Aorta (tissue), 5 donors: ENCODE measurements at places on chromosomes 2 and 18. TPM values are rescaled to one million over a fixed set of nuclear protein-coding genes. Genes with fewer than 3 reads are reported as not detected.

GRCh38 chr2:95231723-95232122 lies 24.4 kb downstream of the ZNF892 start:
- no peak overlapping the region for H3K4me3 ChIP-seq
- H3K27me3 ChIP-seq: no peaks in the 10 kb centered on the region
- DNase-seq: peak; percentile 46
- no peaks in the 10 kb centered on the region for H3K36me3 ChIP-seq
- no peak overlapping the region for H3K27ac ChIP-seq

DNA sequence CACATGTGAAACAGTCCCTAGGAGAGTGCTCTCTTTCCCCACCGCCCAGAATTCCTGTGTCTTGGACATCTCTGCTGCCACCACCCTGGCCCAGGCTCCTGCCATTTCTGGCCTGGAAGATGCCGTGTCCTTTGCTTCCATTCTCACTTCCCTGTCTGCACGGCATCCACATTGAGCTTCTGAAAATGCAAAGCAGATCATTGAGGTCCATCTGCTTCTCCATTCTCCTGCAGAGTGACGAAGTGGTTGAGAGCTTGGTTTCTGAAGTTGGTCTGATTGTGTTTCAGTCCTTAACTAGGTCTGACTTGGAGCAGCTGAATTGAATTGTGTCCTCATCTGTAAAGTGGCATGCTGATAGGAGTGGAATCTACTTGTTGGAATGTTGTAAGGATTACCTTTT lies 98.7 kb upstream of the MGAT5 start:
- no peaks in the 10 kb centered on the region for H3K27me3 ChIP-seq
- no peak for DNase-seq
- H3K4me1 ChIP-seq: no peaks in the 10 kb centered on the region
- no peak overlapping the region for H3K27ac ChIP-seq

DNA sequence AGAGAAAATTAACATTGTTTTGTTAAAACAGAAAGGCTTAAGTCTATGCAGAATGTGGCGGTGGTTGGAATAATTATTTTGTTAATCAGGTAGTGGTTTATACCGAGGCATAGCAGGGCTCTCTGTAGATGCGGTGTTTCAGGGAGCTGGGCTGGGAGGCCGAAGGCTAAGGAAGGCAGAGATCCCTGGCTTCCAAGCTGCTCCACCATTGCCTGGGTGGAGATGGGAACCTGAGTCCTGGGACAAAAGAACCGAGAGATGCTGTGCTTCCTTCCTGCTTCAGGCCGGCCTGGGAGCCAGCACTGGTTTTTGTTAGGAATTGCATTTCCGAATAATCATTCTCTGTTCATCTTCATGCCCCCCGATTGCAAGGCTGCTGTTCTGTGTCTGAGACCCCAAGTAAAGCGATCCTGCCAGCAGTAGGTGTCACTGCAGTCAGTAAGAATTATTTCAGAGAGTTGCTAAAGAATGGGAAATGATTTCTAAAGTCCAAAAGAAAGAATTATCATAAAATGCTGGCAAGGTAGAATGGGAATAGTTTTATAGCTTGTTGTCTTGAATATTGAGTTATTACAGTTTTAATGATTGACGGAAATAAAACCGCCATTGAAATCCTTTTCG lies 824.9 kb downstream of the GALR1 start:
- H3K27me3 ChIP-seq: no peaks in the 10 kb centered on the region
- no peaks in the 10 kb centered on the region for H3K36me3 ChIP-seq
- H3K4me1 ChIP-seq: no peaks in the 10 kb centered on the region

- no peaks in the 10 kb centered on the region for H3K36me3 ChIP-seq
- no peaks in the 10 kb centered on the region for H3K27me3 ChIP-seq
- peak overlapping the region; percentile 80 for H3K27ac ChIP-seq
- peak; percentile 95 for DNase-seq
Measured at GRCh38 chr18:48781163-48781987, 169.4 kb downstream of the SMAD7 start.

DNA sequence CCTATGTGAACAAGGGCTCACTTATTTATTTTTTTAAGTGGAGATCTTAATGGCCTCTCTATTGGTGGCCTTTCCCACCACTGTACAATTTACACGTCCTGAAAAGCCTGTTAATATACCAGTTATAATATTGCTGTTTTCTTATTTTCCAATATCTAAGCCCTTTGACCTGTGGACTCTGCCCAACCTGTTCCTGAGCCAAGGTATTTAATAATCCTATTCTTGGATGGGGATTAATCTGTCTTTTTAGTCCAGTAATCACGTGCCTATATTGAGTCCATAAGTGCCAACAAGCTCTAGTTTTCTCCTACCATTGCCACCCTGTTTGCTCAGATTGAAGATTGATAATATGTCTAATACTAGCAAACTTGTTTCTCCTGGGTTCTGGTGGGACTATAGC lies 42.7 kb downstream of the MBD5 start:
- no peak overlapping the region for H3K4me3 ChIP-seq
- no peak for DNase-seq
- no peaks in the 10 kb centered on the region for H3K4me1 ChIP-seq
- H3K27me3 ChIP-seq: no peaks in the 10 kb centered on the region
- H3K36me3 ChIP-seq: peaks cover 3% of the 10 kb centered on the region
- no peak overlapping the region for H3K27ac ChIP-seq

Gene CROCC2
- total RNA-seq: 0.13 TPM

Gene ITGB6
- not detected for total RNA-seq

Gene CCNYL1
- total RNA-seq: 37.1 TPM

Gene GPR39
- 0.42 TPM for total RNA-seq

Gene TEKT4
- total RNA-seq: not detected

Gene RAMP1
- 230 TPM for total RNA-seq

Gene ALPG
- not detected for total RNA-seq
